ENCODE measurements at places on chromosomes 11 and 22. TPM values are rescaled to one million over a fixed set of nuclear protein-coding genes. Genes with fewer than 3 reads are reported as not detected.

Gene DNAL4
- 7.5 TPM for total RNA-seq

Gene IGSF22
- not detected for total RNA-seq

Gene RASSF10
- total RNA-seq, result 0.38 TPM

Gene FEN1
- total RNA-seq, result 7.7 TPM

Gene OR52R1
- not detected for total RNA-seq

Gene LGR4
- 41.3 TPM for total RNA-seq

Gene YPEL4
- total RNA-seq, result 0.94 TPM

Gene MYO7A
- total RNA-seq, result 11.7 TPM

Gene VSIG2
- not detected for total RNA-seq

Gene FZD4
- total RNA-seq, result 540 TPM

Gene FKBP2
- 35.5 TPM for total RNA-seq

Gene KRTAP5-9
- not detected for total RNA-seq
